Aorta (tissue), 5 donors: ENCODE measurements at places on chromosomes 5 and 9.

DNA sequence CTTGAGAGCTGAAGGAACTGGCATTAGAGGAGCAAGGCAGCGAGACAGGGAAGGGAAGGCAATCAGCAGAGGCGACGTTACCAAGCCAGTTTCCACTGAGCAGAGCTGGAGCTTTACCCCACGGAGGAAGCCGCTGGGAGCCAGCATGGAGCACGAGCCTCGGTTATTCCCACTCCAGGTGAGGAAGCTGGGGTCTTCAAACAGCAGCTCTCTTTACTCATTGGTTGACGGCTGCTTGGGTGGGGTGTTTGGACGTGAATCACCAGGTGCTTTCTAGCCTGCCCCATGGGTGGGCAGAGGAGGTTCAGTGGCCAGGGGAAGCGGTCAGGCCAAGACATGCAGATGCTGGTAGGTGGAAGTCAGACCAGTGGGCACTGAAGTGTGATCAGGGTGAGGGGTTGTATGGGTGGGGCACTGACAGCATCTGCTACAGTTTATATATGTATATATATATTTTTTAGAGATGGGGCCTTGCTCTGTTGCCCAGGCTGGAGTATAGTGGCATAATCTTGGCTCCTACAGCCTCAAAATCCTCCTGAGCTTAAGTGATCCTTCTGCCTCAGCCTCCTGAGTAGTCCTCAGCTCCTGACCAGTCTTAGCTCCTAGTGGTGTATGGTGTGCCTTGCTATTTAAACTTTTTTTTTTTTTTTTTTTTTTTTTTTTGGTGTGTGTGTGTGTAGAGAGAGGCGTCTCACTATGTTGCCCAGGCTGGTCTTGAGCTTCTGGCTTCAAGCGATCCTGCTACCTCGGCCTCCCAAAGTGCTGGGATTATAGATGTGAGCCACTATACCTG, 12.4 kb downstream of the SNX30 start:
- DNase-seq = no peak

GRCh38 chr5:1294206-1294834, 548 bp downstream of the TERT start:
- DNase-seq = peak; percentile 69

GRCh38 chr5:78916044-78916443, 69.1 kb downstream of the ARSB start:
- DNase-seq = no peak

DNA sequence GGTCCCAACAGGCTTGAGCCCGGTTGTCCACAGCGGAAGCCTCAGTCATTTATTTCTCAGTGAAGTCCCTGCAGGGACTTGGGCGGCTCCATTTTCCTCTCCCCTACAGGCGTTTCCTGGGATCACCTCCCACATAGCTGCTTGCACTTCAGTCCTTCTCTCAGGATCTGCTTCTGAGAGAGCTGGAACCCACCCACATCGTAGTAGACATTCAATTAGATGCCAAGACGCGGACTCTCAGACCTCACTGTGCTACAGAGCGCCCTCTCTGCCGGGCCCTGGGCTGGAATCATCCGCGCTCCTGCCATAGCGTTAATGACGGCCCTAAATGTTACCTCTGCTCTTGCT, 54.0 kb upstream of the ROR2 start:
- DNase-seq = no peak

- DNase-seq = no peak
Measured at GRCh38 chr9:98563988-98564387, 144.7 kb downstream of the GABBR2 start.

GRCh38 chr5:150492621-150493020, 15.3 kb upstream of the NDST1 start:
- DNase-seq = no peak

- no peak for DNase-seq
Measured at GRCh38 chr9:130379649-130379970, 65.2 kb upstream of the ASS1 start.

DNA sequence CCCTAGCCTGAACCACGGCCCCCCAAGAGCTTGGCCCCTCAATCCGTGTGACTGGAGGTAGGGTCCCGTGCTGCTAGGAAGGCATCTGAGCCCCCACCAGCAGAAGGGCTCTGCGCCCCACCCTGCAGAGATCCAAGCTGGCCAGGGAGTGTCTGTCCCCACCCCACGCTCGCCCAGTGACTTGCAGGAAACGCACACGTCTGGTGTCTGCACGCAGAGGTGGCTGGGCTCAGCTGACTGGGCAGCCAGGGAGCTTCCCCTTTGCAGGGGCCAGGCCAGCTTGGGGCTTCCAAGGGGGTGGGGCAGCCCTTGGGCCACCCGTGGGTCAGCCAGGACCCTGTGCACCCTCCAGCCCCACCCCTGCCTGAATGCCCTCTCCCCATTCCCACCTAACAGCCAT, 24.3 kb downstream of the NOTCH1 start:
- no peak for DNase-seq

DNA sequence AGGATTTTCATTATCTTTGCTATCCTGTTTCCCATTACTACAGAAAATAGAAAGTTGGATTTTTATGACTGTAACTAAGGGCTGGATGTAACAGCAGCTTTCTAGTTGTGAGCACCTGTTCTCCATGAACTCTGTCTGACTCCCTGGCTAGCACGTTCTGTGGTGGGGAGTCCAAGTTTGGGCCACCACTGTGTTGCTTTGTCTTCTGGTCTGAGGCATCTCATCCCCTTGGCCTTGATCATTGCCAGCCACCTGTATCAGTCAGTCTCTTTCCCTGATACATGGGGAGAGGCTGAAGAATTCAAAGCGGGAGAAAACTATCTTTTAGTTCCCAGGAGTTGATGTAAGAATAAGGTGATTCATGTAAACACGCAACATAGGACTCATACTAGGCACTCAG, 33.4 kb downstream of the WDR70 start:
- no peak for DNase-seq

GRCh38 chr5:39843767-39844166, 419.0 kb upstream of the DAB2 start:
- no peak for DNase-seq

GRCh38 chr9:121556580-121556979, 56.9 kb upstream of the GGTA1 start:
- DNase-seq = peak; percentile 82
